ENCODE measurements at places on chromosomes 7 and 10.

DNA sequence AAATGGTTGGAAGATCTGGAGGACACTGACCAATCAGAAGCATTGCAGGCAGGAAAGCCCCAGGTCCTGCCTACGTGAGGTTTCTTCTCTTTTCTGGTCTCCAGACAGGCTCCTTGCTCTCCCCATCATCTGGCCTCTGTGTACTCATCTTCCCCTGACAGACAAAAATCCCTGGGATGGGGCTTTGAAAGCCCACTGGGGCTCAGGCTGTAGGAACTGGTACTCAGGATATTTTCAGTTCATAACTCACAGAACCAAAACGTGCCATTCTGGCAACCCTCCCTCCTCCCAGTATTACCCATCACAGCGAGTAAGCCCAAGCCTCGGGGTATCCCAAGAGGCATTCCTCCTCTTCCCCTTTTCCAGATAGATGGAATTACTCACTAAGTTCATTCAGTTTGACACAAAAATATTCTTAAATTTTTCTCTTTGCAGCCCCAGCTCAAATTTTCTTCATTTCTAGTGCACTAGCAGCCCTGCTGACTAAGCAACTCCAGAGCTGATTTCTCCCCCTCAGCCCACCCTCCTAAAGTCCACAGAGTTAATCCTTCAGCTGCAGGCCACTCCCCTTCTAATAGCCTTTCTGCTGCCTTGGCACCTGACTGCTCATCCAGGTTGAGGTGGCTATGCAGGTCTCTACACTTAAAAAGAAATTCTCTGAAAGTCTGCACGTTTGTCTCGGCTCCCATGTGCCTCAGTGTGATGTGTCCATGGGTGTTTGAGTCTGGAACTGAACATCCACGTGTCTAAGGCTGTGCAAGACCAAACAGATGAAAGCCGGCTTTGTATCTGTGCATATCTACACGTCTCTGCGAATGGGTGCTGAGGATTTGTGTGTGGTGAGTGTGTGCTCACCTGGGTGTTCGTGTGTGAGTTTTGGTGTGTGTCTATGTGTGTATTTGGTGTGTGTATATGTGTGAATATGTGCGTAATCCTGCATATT is 331.4 kb downstream of the CCSER2 start:
- no peak for DNase-seq

GRCh38 chr7:105297985-105298384 is 90.7 kb downstream of the SRPK2 start:
- no peak for DNase-seq

DNA sequence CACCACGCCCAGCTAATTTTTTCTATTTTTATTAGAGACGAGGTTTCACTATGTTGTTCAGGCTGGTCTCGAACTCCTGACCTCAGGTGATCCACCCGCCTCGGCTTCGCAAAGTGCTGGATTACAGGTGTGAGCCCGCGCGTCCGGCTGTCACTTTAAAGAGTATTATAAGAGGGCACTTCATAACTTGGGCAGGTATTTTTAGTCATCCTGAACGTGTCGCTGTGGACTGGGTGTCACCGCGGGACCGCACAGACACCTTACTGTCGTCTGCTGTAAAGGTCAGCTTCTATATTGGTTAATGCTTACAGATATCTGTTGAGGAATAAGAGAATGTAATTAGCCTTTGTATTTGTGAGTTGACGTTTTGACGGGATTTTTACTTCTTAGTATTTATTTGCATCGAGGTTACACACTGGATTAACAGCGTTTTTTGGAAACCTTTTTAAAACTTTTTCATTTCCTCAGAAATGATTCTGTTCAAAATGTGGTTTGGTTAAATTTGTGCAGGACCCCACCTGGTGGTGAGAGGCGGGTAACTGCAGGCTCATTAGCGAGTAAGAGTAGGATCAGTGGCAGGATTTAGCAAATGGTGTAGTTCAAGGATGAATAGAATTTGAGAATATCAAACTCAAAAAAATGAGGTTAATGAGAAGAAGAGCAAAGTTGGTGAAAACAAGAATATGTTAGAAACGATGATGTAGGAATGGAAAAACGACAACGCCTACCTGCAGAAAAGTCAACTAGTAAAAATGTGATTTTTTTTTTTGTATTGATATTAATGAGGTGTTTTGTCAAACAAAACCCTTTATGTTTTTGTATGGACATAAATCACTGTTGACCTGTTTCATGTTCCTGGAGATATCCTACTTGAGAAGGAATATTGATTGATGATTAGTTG is 3.2 kb downstream of the DNAJB6 start:
- peak; percentile 39 for DNase-seq

GRCh38 chr10:124546957-124547646 is 85.5 kb downstream of the LHPP start:
- no peak for DNase-seq

DNA sequence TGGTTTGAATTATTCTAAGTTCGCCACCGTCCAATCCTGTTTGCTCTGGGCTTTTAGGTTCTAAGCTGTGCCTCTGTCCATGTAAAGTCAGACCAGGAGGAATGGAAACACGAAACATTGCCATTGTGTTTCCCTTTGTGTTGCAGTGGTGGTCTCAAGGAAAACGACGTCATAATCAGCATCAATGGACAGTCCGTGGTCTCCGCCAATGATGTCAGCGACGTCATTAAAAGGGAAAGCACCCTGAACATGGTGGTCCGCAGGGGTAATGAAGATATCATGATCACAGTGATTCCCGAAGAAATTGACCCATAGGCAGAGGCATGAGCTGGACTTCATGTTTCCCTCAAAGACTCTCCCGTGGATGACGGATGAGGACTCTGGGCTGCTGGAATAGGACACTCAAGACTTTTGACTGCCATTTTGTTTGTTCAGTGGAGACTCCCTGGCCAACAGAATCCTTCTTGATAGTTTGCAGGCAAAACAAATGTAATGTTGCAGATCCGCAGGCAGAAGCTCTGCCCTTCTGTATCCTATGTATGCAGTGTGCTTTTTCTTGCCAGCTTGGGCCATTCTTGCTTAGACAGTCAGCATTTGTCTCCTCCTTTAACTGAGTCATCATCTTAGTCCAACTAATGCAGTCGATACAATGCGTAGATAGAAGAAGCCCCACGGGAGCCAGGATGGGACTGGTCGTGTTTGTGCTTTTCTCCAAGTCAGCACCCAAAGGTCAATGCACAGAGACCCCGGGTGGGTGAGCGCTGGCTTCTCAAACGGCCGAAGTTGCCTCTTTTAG is 46.3 kb upstream of the DMBT1 start:
- DNase-seq = no peak

- DNase-seq = no peak
These were observed 992 bp upstream of the KIFBP start for GRCh38 chr10:68987611-68988010.

- no peak for DNase-seq
These were observed 8.7 kb downstream of the ANKRD1 start for GRCh38 chr10:90912174-90912573.

GRCh38 chr7:138691178-138691577 is 10.0 kb downstream of the SVOPL start:
- no peak for DNase-seq

DNA sequence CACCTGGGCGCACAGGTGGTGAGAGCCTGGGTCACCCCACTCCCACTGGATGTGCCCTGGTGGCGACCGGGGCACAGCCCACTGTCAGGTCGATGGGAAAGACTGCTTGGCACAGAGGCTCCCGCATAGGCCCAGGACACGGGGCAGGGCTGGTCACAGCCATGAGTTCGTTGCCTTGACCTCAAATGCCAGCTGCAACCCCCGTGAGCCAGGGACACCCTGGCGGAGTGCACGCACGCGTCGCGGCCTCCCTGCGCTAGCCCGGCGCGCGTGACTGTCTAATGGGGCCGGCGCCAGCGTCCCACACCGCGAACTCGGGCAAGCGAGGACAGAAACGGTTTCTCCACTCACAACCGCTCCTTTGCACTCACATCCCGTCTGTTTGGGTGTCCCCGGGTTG is 267.4 kb downstream of the USP6NL start:
- no peak for DNase-seq

GRCh38 chr7:76165973-76166403 is 35.7 kb upstream of the SRRM3 start:
- DNase-seq = no peak

- DNase-seq = no peak
These were observed 8.5 kb downstream of the PDZD8 start for GRCh38 chr10:117366741-117367140.
